NCI-H1417 treated with DMSO at 0.1 percent for 48 hours (cell line): ENCODE measurements at places on chromosomes 12 and 14.

- DNase-seq, result no peak
Measured at GRCh38 chr12:45338272-45338671, 122.4 kb downstream of the ANO6 start.

GRCh38 chr12:105507311-105508038 is 177.0 kb downstream of the C12orf75 start:
- no peak for DNase-seq

DNA sequence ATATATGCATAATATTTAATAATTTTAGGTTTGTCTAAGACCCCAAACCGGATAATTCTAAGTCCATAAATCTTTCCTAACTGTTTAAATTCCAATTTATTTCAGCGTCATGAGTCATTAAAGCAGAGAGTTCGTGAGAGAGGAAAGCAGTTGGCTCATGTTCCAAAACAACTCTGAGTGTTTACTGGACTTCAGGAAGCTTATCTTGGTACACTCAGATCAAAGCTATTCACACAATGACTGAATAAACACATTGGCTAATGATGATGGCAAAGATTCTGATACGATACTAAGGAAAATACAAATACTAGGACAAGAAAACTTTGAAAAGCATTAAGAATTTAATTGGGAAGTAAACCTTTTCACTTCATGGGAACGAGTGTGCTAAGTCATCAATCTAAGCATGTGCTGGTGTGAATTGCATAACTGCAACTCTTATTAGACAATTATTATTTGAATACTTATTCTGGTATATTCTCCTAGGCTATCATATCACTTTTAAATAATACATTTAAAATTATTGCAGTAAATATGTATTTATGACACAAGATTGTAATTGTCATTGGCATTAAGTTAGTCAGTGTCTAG is 34.8 kb upstream of the CLEC14A start:
- no peak for DNase-seq

DNA sequence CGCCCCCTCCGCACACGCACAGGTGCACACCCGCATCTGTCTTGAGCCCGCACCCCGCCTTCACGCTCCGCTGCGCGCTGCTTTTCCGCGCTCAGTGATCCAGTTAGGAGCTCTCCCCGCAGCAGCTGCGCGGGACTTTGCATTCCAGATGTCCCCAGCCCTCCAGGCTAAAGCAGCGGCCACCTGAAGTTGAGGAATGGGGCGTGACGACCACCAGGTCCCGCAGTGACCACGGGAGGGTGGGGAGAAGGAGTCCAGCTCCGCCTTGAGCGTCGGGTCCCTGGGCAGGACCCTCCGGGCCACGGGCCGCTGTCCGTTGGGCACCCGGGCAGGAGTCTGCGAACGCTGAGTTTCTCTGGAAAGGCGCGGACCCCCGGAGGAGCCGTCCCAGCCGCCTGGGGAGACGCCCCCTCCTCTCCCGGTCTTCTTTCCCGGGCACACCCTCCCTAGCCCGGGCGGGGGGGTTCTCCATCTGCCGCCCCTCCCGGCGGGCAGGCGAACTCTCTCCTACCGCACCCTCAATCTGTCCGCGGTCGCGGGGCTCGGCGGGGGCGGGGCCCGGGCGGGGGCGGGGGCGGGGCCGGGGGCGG is 334 bp upstream of the TMEM132C start:
- DNase-seq, result no peak

GRCh38 chr12:46109343-46110222 is 119.2 kb upstream of the SCAF11 start:
- DNase-seq, result no peak

DNA sequence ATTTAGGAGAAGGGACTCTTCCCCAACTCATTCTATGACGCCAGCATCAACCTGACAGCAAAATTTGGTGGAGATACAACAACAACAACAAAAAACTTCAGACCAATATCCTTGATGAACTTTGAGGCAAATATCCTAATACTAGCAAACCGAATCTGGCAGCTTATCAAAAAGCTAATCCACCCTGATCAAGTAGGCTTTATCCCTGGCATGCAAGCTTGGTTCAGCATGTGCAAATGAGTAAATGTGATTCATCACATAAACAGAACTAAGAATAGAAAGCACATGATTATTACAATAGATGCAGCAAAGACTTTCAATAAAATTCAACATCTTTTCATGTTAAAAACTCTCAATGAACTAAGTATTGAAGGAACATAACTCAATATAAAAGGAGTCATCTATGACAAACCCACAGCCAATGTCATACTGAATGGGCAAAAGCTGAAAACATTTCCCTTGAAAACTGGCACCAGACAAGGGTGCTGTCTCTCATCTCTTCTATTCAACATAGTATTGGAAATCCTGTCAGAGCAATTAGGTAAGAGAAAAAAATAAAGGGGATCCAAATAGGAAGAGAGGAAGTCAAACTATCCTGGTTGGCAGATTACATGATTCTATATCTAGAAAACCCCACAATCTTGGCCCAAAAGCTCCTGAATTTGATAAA is 233.3 kb downstream of the CCDC59 start:
- no peak for DNase-seq

DNA sequence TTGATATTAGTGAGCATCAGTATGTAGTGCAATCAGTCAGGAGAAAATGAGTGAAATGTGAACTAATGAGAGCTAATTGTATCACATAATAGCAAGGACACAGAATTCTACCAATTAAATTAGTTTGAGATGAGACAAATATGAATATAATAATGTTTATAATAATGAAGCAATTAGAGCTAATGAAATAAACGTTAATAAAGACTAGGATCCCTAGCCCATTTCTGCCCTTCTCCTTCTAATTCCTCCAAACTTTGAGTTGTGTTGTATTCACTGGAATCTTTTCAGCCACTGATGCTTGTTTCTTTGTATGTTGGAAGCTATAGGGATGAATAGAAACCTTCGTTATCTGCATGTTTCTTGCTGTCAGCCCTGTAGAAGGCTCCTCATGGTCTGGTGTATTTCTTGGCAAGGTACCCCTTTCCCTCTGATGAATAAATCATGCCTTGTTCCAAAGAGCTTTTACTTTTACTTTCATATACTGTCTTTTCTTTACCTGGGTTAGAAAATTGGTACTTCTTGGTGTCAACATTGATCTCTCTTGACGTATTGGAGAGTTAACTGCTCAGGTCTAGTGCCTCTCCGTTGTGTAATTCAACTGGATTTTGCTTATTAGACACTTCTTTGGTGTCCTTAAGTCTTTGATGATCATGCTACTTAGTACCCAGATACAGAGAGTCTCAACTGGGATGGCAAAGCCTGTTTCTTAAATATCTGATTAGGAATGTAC is 154.8 kb downstream of the PTCSC3 start:
- DNase-seq, result no peak

DNA sequence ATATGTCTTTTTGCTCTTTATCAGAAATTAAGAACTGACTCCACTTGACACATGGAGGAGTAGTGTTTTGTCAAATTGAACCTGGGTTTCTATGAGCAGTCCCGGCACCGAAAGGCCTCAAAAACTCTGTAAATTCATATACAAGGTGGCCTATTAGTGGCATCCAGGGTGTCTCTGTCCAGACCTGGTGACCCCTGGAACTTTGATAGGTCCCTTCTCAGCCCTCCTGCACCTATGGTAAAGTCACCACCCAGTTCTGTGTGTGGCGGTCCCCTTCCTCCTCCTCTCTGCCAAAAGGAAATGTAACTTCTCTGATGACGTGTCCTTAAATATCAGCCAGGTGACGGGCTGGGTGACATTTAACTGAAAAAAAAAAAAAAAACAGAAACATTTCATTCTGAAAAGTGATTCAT is 204.0 kb upstream of the FOXN3 start:
- no peak for DNase-seq

- no peak for DNase-seq
Measured at GRCh38 chr12:68042212-68042699, 53.0 kb downstream of the IFNG-AS1 start.

DNA sequence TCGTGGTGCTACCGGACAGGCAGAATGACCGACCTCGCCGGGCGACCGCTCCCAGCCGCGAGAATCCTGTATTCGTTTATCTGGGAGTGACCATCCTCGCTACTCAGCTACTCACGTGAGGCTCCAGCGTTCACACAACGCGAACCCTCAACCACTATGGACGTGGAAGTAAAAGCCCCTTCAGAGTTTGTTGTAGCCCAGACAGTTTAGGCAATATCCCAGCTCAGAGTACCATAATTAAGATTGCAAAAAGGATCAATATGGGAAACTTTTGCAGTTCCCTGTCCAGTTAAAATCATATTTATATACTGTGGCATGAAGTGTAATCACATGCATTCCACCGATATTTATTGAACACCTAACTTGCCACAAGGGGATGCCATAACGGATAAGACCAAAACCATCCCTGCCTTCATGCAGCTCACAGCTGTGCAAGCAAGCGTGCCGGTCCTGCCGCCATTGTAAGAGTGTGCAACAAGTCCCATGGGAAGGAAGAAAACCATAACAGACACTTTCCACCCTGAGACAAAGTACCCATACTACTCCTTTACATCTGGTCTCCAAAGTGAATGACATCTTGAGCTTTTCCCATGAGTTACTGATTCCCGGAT is 938 bp upstream of the MAX start:
- no peak for DNase-seq

DNA sequence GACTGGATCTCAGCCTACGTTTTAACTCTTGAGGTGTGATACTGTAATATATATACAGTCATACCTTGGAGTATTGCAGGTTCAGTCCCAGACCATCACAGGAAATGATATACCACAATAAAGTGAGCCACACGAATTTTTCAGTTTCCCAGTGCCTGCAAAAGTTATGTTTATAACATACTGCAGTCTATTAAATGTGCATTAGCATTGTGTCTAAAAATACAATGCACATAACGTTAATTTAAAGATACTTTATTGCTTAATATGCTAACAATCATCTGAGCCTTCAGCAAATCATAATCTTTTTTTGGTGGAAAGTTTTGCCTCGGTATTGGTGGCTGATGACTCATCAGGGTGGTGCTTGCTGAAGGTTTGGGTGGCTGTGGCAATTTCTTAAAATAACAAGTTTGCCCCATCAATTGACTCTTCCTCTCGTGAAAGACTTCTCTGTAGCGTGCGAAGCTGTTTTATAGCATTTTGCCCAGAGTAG is 18.9 kb downstream of the PYROXD1 start:
- no peak for DNase-seq

GRCh38 chr12:31759632-31760459 is 31.0 kb upstream of the AMN1 start:
- no peak for DNase-seq

DNA sequence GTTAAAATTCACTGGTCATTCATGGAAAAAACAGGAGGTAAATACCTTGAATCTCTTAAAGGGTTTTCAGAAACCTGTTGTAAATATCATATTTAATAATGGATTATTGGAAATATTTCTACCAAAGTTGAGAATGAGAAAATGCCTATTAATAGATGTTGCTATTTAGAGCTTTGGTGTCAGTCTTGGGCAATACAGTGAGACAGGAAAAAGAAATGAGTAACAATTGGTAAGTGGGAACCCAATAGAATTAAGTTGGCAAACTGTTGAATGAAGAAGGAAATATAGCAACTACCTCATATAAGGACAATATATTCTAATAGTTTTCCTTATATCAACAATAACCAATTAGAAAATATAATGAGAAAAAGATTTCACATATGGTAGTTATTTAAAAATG is 78.0 kb downstream of the ATF7IP start:
- DNase-seq, result no peak

- DNase-seq, result no peak
Measured at GRCh38 chr12:46073321-46073720, 82.9 kb upstream of the SCAF11 start.
